ENCODE measurements at places on chromosomes 7 and 10. TPM values are rescaled to one million over a fixed set of nuclear protein-coding genes. Genes with fewer than 3 reads are reported as not detected.

DNA sequence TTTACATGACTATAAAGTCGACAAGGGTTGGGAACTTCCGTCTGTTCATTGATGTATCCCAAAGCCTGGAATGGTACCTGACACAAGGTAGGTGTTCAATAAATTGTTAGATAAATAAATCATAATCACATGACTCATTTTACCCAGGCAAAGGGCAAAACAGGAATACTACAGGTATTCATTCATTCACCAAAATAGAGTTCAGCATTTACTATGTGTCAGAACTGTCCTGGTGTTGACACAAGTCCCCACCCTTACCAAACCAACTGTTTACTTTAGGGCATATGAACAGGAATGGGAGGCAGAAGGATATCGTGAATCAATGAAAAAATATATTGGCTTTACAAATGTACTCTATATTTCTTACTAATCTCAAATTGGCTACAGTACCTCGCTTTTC, 666 bp upstream of the YAE1 start:
- DNase-seq = no peak

- no peak for DNase-seq
Measured at GRCh38 chr7:77975672-77976480, 177.3 kb downstream of the PHTF2 start.

DNA sequence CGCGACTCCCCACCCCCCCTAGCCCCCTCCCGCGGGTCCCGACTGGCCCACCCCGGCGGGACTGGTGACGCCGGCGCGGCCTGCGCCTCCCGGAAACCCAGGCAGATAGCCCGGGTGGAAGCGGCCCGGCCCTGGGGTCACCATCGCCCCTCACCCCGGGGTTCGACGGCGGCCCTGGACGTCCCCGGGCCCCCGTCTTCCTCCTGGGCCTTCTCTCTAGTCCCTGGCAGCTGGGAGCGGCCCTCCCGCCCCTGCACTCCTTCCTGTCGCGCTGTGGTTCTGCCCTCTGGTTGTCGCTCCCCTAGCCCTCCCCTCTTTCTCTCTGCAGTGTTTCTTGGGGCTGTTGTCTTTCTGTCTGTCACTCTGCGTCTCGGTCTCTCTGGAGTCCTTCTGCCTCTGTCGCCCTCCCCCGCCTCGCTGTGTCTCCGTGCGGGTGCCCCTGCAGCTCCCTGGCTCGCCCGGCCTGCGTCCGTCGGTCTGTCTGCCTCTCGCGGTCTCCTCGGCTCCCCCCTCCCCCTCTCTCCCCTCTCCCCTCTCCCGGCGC, 90.5 kb upstream of the PAX2 start:
- DNase-seq = peak; percentile 52

Gene GAD2
- 3.4 TPM for polyA plus RNA-seq

Gene WNT8B
- 0.74 TPM for polyA plus RNA-seq

Data from renal pelvis (tissue), 12 donors.